Activated T-cell treated with anti-CD3 and anti-CD28 coated beads, Interleukin-2, amount 50 U/mL, for 24 hours (primary cell): ENCODE measurements at places on chromosomes 4 and X.

DNA sequence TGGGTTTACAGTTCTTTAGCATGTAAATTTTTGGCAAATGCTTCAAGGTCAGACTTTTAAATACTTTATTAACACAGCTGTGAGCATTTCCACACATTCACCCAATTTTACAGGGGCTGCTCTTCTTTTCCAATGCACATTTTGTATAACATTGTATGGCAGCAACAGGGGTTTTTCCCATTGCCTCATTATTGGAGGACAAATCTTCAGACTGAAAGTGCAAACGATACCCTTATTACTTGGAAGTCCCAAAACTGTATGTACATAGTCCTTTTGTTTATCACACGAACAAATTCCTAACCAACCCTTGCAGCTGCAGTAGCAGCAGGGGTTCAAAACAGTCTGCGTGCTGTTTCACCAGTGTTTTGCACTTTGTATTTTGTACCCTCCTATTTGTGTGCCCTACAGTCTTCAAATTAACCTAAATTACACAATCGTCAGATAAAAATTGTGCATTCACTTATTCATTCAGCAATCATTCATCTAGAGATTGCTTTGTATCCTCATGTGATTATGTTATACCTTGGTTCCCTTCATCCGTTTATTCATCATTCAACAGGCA is 330.7 kb upstream of the RASGEF1B start:
- no peak for DNase-seq

GRCh38 chr4:140004922-140005627 is 148.9 kb downstream of the MAML3 start:
- no peak for DNase-seq

DNA sequence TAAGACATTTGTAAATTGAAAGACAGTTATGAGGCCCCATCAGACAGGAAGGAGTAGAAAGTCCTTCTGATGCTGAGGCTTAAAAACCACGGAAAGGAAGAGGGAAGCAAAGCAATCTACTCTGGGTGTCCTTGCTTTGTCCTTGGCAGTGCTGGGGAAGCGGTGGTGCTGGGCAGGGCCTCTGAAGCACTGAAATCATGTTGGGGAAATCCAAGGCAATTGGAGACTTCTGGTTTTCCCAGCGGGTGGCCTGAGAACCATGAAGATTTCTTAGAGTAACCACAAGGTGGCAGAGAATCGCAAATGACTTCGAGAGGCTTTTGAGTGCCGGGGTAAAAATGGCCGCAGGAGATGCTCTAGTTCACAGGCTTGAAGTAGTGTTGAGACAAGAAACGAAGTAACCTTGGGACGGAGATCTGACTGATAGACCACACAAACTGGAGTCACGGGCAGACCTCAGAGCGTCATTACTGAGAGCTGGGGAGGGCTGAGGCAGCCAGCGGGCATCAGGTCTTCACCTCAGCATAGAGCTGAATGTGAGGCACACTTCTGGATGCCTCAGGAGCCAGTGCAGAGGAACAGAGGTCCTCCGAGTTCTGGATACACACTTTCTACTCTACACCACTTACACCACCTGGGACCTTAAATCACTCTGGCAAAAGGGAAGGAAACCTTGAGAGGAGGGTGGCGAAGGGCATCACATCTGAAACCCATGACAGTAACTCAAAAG is 130.7 kb upstream of the GPRIN3 start:
- peak; percentile 66 for DNase-seq

- DNase-seq = no peak
Observed at GRCh38 chrX:110086916-110087484, 84.1 kb downstream of the TMEM164 start.

GRCh38 chr4:112604589-112604988 is 32.1 kb downstream of the ZGRF1 start:
- DNase-seq = no peak

GRCh38 chrX:16023790-16024734 is 99.3 kb upstream of the GRPR start:
- DNase-seq = no peak

- no peak for DNase-seq
Observed at GRCh38 chr4:5024673-5025072, 5.4 kb upstream of the CYTL1 start.

DNA sequence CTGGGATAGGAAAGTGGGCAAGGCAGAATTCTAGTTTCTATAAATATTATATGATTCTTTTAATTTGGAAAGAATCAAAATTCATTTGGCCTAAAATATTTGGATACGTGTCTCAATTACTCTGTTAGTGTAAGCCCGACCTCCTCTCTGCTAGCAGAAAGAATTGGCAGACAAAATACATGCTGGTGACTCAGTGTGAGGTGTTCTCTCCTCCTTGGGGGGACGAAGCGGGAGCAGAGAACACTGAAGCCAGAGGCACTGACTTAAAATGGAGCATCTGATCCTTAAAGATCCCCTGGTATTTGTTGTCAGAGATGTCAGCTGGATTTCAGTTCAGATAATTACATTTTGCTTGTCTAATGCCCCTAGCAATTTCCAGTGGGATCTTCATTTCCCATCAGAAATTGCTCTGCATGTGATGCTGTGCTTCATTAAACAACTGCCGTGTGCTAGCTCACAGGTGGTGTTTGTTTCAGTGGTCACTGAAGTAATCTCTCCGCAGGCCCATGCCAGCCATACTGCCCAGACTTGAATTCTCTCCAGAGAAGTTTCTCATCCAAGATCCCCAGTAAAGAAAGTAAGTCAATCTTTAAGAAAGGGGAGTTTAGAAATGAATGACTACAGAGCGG is 188.7 kb upstream of the TLL1 start:
- no peak for DNase-seq

DNA sequence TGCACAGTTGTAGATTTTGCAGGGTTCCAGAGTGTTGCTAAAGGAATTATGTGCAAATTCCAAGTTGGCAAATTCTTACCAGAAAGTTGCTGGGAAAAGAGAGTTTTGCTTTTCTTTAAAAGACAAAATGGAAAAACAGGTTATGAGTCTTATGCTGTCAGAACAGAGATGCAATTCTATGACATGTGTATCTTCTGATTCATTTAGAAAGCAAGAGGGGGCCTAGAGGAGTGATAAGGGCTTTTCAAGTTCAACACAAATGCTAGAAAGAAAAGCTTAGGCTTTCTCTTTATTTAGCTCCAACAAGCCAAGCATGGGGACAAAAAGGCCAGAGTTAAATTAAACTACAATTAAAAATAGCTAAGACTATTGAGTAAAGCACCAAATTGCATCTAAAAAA is 72.4 kb upstream of the GATB start:
- no peak for DNase-seq

- DNase-seq = no peak
Observed at GRCh38 chr4:38386654-38387188, 277.3 kb upstream of the KLF3 start.

- DNase-seq = no peak
Observed at GRCh38 chr4:170229006-170229405, 139.2 kb upstream of the AADAT start.

DNA sequence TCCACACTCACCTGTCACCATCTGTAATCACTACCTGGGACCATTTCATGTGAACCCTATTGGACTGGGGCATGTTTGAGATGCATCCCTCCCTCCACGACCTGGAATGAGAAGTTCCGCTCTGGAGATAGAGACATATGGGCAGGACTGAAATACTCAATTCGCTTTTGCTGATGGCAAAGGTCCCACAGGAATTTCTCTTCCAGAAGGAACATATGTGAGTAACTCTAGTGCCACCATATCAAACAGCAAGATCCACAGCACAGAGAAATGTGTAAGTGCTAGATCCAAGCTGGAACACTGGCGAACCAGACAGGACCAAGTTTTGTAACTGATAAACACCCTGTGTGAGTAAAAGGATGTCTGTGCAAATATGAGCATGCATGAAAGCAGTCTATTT is 43.9 kb downstream of the SEL1L3 start:
- DNase-seq = no peak

GRCh38 chr4:147370881-147371280 is 110.0 kb upstream of the EDNRA start:
- DNase-seq = no peak

GRCh38 chrX:22338740-22339139 is 66.0 kb downstream of the CBLL2 start:
- DNase-seq = no peak

DNA sequence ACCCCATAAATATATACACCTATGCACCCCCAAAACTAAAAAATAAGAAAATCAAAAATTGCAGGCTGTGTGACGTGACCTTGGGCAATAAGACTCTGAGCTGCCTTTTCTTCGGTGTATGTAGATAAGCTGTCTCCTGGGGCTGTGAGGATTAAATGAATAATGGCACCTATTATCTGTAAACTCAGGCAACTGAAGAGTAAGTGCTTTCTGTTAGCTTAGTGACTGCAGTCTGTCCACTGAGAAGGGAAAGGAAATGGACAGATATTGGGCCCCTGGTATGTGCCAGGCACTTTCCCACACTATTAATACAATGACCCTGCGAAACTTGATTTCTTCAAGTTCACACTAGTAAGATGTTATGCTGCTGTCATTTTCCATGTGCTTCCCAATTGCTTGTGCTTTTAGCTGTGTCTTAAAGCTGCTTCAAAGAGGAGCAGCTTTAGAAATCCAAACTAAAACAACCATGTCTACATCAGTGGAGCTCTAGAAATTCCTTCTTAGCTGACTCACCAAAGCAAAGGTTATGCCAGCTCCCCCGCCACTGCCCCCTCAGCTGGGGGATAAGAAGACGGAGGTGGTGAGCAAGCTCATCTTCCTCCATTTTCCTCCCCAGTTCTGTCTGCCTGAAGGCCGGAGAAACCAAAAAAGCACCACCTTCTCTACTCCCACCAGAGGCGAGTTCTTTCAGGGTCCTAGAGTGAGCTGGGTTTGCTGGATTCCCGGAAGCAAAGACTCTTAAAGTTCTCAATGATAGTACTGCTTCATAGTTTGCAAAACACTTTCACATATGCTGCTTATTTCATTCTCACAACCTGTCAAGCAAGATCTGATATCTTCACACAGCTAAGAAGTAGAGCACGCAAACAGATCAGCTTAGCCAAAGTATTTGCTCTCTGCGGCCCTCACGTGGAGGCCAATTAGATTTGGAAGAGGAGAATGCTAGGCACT is 8.8 kb upstream of the DGAT2L6 start:
- DNase-seq = no peak

DNA sequence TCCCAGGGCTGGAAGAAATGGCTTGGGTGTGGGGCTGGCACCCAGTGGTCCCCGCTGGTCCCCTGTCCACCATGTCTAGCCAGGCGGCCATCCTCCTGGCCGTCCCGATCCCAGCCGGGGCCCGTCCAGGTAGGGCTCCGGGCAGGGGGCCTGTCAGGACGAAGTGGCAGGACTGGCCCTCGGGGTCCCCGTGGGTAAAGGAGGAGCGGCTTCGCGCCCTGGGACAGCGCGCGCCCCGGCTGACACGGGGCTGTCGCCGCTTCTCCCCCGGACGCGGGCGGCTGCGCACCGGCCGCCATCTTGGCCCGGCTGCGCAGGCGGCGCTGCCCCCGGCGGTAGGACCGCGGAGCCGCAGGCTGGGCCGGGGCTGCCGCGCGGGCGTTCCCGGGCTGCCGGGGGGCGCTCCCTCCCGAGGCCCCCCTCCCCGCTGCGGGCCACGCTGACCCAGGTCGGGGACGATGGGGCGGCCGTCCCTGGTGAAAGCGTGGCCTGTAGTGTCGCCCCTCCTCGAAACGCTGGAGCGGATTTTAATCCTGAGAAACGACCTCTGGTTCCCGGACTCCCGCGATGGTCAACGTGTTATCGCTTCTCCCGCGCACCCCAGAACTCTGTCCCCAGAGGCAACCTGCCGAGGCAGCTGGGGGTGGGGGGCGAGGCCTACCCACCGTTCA is 60.4 kb upstream of the BCOR start:
- peak; percentile 60 for DNase-seq

- no peak for DNase-seq
Observed at GRCh38 chr4:54281054-54281766, 52.1 kb downstream of the PDGFRA start.

DNA sequence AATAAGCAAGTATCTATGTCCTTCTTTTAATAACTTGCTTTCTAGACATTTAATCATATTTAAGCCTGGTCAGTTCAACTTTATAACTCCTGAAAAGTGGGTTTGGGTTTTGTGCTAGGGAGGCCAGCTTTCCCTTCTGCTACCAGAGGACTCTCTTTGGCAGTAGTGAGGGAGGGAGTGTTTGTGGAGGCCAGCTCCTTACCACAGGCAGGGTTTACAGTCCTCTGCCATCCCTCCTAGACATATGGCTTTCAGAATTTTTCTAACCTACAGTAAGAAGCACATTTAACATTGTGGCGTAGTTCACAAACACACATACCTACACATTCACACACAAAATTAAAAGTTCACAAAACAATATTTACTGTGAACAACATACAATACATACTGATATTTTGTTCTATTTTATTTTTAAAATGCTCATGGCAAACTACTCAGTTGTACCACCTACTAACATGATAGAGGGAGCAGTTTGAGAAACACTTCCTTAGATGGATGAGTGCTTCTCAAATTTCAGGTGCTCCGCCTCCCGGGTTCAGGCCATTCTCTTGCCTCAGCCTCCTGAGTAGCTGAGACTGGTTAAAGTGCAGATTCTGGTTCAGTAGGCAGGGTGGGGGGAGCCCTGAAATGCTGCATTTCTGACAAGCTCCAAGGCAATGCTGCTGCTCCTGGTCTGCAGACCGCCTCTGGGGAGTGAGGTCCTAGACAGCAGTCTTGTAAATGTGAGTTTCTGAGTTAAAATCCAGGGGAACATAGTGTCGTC is 86.7 kb downstream of the PTTG2 start:
- DNase-seq = no peak

GRCh38 chrX:13271511-13271910 is 48.3 kb downstream of the ATXN3L start:
- no peak for DNase-seq

DNA sequence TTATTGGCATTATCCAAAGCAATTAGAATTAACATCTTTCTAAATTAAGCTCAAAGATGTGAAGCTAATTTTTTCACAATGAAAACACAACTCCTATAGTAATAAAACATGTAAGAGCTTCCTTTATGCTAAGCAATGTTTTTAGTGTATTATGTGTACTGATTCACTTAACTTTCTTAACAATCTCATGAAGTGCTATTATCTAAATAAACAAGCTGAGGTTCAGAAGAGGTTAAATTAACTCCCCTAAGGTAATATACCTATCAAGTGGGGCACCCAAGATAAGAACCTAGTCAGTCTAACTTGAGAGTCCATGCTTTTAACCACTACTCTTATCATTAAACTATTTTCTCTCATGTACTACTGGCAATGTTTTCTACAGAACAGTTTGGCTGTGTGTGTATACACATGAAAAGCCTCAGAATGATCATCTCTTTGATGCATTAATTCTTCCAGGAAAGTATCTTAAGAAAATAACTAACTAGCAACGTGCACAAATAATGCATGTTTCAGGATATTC is 13.6 kb downstream of the G3BP2 start:
- no peak for DNase-seq
